ENCODE measurements at places on chromosomes 6 and 20.

DNA sequence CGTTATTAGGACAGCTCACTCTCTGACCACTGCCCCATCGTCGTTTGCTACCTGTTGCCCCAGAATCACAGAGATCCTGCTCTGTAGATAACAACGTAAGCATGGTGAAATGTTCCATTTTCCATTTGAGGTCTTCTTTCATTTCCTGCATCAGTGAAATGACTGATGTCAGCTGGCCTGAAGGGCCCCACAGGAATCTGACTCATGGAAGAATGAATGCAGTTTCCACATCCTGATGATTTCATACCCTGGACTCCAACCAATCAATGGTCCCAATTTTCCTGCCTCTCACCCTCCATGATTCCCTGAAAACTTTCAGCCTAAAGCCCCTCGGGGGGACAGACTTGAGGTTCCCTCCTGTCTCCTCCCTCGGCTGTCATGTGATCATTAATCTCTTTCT lies 394.4 kb upstream of the CDH4 start:
- DNase-seq = no peak

GRCh38 chr6:112320561-112321318 lies 26.4 kb upstream of the RFPL4B start:
- no peak for DNase-seq

GRCh38 chr6:72149715-72150114 lies 263.4 kb downstream of the RIMS1 start:
- DNase-seq = no peak

GRCh38 chr6:152301765-152302568 lies 335.2 kb downstream of the SYNE1 start:
- peak; percentile 89 for DNase-seq

DNA sequence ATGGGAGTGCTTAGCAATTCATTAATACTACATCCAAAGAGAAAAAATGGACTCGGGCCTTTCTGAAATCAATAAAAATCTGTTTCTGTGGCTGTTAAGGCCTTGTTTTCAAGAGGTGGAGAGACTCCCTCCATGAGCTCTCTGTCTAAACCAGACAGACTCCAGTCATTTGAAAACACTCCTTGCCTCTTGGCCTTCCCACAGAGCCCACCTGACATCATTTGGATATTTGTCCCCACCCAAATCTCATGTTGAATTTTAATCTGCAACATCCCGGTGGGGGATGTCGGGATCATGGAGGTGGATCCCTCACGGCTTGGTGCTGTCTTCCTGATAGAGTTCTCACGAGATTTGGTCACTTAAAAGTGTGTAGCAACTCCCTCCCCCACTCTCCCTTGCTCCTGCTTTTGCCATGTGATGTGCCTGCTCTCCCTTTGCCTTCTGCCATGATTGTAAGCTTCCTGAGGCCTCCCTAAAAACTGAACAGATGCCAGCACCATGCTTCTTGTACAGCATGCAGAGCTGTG lies 226.3 kb downstream of the TBXT start:
- DNase-seq = no peak

GRCh38 chr20:16007164-16007563 lies 566.1 kb downstream of the KIF16B start:
- DNase-seq = no peak

- DNase-seq = no peak
Observed at GRCh38 chr6:40881501-40881900, 157.5 kb downstream of the UNC5CL start.

GRCh38 chr6:129981598-129981997 lies 36.8 kb upstream of the L3MBTL3 start:
- no peak for DNase-seq

DNA sequence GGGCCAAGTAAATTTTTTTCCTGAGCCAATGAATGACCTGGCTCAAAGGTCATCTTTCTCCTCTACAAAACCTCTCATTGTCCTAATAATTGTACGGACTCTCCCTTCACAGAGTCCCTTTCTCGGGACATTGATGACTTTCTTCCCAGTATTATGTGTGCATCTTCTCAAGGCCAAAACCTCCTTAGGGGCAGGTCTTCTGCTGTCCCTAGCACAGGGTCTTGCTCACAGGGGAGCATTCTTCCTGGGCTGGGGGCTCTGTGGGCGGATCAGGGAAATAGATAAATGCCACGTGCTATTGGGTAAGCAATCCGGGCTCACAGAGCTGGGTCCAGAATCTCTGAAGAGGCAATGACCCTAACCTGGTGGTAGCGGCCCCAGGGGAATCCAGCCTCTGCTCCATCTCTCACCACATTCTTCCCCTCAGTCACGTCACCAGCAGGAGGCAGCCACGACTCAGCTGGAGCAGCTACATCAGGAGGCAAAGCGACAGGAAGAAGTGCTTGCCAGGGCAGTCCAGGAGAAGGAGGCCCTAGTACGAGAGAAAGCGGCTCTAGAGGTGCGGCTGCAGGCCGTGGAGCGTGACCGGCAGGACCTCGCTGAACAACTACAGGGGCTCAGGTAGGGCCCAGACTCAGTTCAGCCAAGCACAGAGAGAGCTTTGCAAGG lies 23.5 kb downstream of the CEP250 start:
- no peak for DNase-seq

DNA sequence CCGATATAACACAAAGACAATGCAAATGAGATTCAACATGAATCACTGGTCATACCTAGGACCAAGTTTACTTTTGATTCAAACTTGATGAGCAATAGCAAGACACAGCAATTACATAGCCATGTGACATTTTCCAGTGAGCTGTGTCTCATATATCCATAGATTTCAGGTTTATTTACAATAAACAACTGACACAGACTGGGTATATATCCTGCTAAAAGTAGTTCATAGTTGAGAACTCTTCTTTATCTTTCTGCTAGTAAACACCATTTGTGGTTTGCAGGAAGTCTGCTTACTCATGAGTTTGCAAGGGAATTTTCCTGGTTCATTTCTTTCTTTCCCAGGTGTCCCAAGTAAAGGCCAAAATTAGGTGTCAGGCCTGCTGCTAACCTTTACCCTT lies 343.4 kb downstream of the KIF16B start:
- no peak for DNase-seq

DNA sequence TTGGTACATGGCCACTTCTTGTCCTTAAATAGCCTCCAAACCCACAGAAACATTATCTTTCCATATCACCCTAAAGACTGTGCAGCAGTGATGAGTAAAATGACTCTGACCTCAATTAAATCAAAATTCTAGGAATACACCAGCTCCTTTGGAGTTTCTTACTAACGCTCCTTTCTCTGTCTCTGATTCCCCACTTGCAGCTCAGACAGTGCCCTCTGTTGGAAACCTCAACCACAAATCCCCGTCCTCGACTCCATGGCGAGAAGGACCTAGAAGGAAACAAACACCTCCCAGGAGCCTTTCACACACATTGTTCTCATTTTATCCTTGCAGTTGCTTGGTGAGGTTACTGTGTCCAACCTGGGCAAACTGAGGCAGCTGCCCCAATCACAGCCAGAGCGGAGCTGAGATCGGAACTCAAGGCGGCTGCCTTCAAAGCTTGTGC lies 17.7 kb upstream of the PARD6B start:
- no peak for DNase-seq

DNA sequence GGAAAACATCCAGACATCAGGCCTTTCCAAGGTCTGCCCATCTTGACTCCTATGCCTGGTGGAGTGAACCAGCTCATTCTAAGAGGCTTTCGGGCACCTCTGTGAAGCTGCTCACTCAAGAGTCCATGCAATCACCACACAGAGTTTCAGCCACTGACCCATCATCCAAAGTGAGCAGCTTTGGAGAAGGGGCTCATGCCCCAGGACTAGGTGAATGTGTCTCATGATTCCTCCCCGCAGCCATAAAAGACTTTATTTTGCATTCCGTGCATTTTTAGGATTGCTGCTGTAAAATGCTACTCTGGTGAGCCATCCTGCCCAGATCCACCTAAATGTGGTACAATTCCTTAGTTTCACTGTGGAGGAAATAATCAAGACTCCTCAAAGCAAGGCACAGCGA lies 44.5 kb upstream of the EZR start:
- no peak for DNase-seq

DNA sequence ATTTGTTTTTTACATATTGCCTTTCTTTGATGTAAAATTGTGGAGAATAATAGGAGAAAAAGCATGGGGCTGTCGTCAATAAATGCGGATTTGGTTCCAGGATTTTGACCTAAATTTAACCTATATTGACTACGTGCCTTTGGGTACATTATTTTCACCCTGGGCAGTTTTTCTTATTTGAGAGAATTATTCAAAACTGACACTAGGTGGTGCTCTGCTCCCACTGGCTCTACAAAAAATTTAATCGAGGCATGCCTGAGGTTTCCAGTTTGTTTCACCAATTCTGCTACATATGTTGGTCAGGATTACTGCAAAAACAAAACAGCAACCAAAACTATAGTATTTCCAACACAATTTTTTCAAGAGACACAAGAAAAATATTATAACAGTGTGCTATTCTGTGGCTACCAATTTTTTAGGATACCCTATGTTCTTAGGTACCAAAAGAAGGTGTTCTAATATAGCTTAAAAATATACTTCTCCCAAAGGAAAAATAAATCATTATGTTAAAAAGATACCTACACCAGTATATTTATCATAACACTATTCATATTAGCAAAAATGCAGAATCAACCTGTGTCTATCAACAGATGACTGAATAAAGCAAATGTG lies 48.6 kb upstream of the FABP7 start:
- peak; percentile 23 for DNase-seq

GRCh38 chr6:164870164-164870563 lies 439.2 kb downstream of the C6orf118 start:
- DNase-seq = no peak

DNA sequence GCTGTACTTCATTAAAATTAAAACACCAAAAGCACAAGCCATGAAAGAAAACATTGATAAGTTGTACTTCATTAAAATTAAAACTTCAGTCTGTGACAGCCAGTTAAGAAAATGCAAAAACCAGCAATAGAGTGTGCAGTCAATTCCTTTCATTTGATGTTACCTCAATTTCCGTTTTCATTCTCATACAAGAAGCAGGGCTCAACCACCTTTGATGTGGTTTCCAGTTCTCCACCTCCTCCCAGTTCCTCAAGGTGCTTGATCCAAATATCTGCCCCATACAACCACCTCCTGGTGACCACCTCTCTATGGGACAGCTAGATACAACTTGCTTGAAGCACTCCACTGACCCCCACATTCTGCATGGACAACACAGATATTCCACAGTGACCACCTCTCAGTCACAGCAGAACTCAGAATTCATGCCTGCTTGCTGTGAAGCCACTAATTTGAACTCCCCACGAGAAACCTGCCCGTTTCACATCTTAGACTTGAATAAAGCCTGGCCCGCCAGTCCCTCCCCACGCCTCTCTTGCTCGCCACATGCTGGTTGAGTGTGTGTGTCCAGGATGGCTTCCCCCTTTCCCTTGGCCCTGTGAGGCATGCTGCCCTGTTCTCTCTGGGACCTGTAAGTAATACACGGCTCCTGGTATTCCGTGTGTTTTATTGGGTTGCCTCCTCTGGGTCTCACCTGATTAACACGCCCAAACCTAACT lies 66.1 kb downstream of the FAM50B start:
- peak; percentile 14 for DNase-seq

DNA sequence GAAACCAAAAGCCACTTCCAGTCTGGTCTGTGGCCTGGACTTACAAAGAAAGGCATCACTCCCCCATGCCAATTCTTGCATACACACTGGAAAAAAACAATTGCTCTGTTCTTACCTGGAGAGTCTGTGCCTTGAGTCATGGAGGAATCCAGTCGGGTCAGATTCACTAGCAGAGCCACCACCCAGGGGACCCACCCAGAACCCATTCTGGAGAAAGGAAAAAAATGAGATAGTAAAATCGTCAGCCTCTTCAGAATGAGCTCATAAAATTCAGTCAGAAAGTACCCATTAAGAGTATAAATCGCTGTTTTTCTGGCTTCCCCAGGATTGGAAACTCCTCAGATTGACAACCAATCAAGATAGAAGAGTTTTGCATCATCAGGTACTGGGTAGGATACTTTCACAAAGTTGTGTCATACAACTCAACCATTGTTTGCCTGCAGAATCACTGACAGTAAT lies at the start of gene HLA-DOB:
TSS of gene HLA-DOB (minus strand) at position 257 of the 459 bp plus-strand sequence. CDS start at position 206, 51 bp downstream.
- no peak for DNase-seq

DNA sequence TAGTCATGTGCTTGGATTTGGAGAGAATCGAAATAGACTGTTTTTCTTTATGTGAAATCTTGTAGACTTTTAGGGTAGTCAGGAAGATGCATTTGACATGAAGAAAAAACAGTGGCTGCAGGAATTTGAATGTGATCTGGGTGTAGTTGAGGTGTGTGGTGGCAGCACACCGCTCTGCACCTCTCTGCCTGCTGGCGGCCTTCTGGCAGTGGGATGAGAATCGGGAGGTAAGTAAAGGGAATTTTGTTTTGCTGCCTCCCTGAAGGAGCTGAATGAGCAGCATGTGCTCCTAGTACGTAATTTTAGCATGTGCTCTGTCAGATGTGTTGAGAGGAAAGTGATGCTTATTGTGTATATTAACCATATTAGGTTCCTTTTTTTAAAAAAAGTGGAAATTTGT lies 3.2 kb downstream of the TPD52L2 start:
- no peak for DNase-seq

DNA sequence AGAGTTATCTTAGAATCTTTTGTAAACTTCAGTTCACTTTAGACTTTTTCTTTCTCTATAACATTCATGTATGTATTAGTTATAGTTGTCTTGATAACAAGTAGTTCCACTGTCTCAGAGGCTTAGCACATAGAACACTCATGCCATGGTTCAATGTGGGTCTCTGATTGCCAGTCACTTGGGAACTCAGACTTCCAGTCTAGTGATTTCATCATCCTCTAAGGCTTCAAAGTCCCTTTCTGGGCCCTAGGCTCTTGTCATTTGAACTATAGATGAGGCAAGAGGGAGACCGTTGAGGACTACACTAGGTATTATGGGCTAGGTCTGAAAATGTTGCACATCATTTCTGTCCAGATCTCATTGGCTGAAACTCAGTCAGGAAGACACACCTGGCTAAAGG lies 8.4 kb upstream of the EEF1E1 start:
- DNase-seq = no peak

DNA sequence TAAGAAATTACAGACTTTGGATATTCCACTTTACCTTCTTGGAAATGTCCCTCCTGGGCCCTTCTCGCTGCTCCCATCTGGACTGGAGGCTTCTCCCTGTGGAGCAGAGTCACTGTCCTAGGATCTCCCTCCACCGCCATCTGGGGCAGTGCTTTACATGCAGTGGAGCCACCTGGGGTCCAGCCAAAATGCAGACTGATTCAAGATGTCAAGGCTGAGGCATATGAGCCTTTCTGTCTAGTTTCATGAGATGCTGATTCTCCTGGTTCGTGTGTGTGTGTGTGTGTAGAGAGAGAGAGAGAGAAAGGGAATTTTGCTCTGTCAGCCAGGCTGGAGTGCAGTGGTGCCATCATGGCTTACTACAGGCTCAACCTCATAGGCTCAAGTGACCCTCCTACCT lies 14.9 kb downstream of the MICA start:
- no peak for DNase-seq
